NCI-H2081 (cell line): ENCODE measurements at places on chromosomes 3 and 15.

DNA sequence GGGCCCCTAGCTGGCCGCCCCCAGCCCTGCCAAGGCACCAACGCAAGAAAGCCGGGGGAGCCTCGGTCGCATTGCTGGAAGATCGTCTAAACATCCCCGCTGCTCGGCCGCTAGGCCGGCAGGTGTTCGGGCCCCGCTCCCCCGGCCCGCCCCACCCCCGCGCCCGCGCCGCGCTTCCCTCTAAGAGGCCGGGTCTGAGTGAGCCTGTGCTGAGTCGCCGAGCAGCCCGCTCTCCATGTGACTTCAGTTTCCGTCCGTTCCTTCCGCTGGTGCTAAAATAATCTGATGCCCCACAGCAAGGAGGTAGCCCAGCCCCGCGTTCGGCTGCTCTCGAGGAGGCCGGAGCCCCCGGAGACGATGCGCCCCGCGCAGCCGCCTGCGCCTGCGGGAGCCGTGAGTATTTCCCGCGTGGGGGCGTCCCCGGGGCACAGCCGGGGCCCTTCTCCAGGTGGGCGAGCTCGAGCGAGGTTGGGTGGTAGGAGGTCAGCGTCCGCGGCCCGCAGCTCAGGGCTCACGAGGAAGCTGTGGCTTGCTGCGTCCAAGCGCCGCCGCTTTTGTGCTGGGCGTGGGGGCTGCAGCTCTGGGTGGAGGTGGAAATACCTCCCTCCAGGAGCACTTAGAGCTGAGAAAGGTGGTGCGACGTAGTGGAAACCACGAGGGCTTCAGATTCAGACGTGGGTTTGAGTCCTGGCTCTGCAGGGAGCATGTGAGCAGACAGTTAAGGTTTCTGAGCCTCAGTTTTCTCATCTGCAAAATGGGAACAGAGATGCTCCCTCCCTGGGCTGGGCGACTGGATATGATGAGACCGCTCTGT, at the start of gene NRROS:
Gene NRROS (plus strand): TSS at position 212 of the 814 bp plus-strand sequence. CDS start 14,846 bp downstream, outside the sequence.
- DNase-seq: no peak

- DNase-seq: no peak
Observed at GRCh38 chr15:78551902-78552301, 11.7 kb downstream of the PSMA4 start.

- DNase-seq: no peak
Observed at GRCh38 chr3:122067214-122067550, 12.0 kb downstream of the CD86 start.

DNA sequence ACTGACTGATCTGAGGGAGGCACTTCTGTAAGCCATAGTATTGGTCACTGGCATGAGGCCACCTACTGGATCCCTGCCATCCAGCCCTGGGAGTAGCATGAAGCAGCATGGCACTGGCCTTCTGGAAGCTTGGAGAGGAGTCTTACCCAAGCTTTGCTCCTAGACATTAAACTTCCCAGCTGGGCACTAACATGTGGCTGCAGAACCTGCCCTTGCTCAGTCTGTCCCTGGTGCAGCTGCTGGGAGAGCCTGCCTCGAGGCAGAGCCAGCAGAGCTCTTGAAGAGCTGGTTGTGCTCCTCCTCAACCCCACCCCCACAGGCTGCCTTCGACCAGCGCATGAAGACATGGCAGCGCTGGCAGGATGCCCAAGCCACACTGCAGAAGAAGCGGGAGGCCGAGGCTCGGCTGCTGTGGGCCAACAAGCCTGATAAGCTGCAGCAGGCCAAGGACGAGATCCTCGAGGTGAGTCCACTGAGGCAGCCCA, 17.1 kb upstream of the SNX22 start:
- no peak for DNase-seq

GRCh38 chr3:182766099-182766498, 27.2 kb upstream of the ATP11B start:
- DNase-seq: no peak

DNA sequence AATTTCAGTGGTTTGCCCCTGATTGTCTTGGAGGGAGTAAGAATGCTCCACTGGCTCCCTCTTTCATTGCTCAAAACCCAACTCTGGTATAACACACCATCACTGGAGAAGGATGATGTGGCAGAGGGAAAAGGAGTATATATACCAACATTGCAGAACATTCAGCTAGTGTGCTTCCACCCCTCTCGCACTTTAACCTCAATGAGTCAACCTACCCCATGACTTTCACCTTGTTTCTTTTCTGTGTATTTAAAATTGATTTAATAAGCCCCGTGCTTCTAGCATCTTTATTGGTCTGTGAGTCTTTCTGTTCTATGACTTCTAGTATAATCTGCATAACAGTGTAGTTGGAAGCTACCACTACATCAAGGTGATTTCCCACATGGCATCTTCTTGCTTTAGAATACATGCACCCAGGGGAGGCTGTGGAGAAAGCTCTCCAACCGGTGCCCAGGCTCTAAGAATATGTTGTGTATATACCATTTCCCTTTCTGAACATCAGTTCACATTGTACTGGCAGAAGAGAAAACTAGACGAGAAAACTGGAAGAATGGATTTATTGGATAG, 595.1 kb upstream of the TGFBR2 start:
- no peak for DNase-seq

DNA sequence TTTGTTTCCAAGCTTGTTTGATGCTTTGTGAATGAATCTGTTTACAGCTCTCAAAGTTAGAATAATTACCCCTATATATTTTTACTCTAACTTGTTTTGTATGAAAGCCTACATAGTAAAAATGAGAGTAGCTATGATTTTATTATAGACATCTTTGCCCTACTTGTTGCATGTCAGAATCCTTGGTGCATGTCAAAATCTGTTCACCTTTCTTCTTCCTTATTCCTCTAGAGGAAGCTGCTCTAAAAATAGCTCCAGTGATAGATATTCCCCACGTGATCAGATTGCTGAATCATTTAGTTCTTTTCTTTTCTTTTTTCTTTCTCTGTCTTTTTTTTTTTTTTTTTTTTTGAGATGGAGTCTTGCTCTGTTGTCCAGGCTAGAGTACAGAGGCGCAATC, 39.8 kb downstream of the LRRC49 start:
- no peak for DNase-seq

GRCh38 chr3:112425382-112425781, 73.9 kb downstream of the BTLA start:
- no peak for DNase-seq
